Activated naive CD4-positive, alpha-beta T cell treated with anti-CD3 and anti-CD28 coated beads, Interleukin-2, amount 10 ng/mL, durations not matched to agents 7 days and 5 days (primary cell): ENCODE measurements at places on chromosomes 12 and 14.

DNA sequence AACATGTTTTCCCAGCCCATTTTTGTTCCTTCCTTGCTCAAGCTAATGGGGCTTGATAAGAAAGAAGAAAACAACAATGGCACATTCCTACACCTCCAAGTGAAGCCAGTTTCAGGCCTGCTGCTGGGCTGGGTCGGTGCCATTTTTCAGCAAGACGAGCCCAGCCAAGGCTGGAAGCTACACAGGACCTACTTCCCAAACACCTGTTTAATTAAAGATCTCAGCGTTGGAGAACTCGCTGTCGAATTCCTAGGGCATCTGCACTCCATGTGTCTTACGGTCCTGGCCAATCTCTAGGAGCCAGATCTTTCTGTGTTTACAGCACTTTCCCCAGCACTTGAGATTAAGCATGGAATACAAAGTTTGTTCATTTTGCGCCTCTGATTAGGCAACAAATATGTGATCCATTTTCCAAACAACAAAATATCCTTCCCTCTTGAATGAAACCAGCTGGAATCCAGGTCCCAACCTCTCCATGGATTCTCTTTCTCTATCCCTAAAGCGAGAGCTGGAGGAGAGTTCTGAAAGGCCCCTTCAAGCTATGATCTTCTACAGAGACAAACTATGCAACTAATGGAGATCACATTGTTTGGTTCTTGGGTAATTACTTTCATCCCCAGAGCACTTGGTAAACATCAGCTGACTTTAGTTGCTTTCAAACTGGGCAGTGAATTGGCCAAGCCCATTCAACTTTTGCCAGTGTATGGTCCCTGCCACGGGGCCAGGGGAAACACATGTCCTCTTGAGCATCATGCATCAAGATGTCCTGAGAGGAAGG lies 34.3 kb upstream of the TC2N start:
- DNase-seq = no peak

DNA sequence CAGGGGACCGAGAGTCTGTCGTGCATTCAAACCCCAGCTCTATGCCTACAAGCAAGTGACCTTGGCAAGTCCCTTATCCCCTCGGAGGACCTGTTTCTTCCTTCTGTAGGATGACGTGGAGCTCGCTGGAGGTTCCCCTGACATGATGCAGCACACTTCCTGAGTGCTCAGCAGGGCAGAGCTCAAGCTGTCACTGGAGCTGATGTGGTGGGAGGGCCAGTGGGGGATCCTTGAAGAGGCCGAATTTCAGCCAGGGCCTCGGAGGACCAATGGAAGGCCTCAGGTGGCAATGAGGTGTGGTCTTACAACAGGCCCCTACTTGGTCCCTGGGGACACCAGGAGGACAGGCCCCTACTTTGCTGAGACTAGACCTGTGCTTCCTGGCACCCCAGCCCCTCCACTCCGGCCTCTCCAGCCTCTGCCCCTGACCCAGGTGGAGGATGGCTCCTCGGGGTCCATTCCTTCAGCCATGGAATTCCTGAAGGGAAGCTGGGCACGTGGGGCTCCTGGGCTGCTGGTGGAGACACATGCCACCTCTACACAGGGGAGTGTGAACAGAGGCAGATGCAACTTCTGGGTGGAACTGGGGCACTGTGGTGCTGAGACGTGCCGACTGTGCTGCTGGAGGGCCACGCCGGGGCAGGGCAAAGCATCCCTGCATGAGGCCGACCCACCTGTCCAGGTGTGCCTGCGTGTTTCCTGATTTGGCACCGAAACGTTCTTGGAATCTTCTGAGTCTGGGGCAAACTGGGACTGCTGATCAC lies 18.7 kb upstream of the KIF26A start:
- DNase-seq = peak; percentile 19

- DNase-seq = no peak
Measured at GRCh38 chr12:46886541-46887041, 60.8 kb upstream of the SLC38A4 start.

- peak; percentile 33 for DNase-seq
Measured at GRCh38 chr14:103056322-103057027, 874 bp downstream of the CDC42BPB start.

DNA sequence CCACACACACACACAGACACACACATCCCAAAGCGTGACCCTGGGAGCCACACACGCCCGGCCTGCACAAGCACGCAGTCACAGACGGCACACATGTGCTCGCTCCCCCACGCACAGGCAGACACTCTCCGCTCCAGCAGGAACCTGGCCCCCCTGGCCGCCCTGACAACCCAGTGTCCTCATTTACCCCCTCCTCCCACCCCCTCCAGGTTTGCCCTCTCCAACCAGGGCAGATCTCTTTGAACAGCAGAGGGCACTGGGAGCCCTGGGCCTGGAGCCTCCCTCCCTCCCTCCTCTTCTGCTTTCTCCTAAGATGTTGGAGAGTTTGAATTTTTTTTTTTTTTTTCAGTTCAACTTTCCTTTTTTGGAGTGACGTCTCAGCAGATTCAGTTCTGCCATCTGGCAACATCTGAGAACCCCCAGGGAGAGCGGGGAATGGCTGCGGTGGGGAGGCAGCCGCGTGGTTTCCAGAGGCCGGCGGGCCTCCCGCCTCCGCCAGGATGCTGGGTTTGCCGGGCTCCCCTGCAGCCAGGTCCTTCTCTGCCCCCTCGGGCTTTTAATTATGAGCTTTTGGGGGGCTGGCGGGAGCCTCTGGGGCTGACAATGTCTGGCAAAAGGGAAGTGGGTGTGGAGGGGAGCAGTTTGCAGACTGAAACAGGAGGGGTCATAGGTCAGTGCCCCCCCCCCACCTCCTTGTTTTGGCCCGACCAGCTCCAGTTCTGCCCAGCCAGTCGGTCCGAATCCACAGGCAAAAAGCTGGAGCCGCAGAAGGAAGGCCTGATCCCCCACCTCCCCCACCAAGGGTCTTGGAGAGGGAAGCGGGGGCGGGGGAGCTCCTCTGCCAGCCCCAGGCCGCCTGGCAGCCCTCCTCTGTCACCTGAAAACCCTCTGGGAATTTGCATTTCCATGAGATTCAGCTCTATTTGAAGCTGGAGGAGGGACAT lies 1.3 kb upstream of the NCOR2 start:
- DNase-seq = peak; percentile 37

DNA sequence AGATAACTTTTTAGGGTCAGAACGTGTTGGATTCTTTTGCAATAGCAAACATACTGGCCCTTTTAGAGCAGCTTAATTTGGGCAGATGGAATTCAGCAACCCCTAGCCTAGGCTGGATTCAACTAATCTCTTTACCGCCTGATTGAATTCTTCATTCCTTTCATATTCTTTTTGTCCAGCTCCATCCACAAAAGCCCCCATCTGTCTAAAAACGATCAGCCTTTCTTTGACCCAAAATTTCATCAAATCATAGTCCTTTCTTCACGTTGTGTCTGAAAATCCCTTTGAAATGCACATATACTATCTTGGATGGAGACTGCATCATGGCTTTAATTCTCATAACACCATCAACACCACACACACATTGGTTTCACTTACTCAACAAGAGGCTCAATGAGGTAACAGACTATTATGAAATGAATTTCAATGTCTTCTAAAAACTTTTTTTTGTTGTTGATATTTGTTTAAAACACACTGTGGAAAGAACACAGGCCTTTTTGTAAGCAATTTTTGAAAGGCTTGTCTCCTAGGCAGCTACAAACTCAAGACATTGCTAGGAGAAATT lies 128.0 kb upstream of the EEA1 start:
- DNase-seq = no peak

GRCh38 chr14:91113829-91114078 lies at the start of gene DGLUCY:
Gene DGLUCY, plus strand, starts transcription at chr14:91114073. Its CDS starts 46,222 bp downstream, at chr14:91160295.
- no peak for DNase-seq

GRCh38 chr14:56081139-56081538 lies 37.1 kb upstream of the PELI2 start:
- no peak for DNase-seq

DNA sequence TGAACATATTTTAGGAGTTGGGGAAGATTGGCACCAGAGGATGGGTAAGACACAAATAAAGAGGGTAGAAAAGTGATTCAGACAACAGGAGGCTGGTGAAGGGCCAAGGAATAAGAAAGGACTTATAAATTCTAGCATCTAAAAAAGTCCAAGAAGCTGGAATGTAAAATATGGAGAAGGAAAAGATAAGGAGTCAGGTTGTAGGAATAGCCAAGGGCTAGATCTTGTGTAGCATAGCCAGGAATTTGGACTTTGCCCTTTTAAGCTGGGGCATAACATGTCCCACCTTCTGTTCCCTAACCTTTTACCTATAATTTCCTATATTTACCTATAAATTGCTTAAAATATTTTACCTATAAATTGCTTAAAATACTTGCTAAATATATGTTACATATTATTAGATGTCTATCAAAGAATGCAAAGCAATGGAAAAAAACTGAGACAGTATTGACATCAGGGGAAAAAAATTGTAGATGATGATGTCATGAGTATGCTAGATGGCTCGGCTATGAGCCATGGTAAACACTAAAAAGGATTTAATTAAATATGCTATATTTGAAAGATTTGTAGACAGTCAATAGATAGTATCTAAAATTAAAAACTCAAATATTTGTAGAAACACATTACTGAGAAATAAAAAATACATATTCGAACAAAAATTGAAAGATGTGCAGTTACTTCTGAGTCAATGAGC lies 99.7 kb upstream of the PLEKHG7 start:
- no peak for DNase-seq

- DNase-seq = peak; percentile 33
Measured at GRCh38 chr14:67815573-67816225, 691 bp downstream of the ZFYVE26 start.

DNA sequence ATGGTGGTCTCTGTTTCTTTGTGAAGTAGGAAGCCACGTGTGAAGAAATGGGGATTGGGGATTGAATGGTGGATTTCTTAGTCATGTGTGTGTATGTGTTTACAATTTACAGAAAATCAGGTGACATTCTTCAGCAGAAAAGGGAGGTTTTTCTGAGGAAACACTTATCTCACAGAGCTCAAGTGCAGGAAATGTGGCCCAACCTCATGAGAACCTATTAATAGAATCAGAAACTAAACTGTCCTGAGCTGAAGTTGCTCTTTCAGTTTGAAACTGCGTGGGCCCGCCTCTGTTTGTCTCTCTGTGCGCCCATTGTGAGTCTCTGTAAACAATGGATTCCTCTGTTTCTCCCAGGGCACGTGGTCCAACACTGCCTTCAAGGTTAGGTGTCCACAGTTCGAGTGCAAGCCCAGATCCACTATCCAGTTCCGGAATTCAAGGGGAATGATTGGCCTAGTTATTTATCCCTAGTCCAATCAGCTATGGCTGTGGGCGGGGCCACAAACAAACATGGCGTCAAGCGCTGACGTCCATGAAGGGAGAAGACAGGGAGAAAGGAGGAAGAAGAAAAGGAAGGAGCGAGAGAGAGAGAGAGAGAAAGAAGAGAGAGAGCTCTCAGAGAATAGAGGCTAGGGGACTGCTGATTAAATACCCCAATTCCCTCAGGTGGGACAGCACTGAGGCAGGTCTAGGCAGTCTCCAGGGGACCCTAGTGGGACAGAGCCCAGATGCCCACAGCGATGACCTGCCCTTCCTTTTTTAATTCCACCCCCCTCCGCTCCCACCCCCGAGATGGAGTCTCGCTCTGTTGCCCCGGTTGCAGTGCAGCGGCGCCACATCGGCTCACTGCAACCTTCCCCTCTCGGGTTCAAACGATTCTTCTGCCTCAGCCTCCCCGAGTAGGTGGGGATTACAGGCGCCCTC lies 31.4 kb upstream of the C12orf76 start:
- DNase-seq = peak; percentile 88

- DNase-seq = no peak
Measured at GRCh38 chr14:22387776-22388241, 201.2 kb downstream of the DAD1 start.

- DNase-seq = no peak
Measured at GRCh38 chr12:123987022-123987421, 14.0 kb downstream of the ZNF664 start.

GRCh38 chr14:31990183-31990857 lies 86.8 kb upstream of the ARHGAP5 start:
- no peak for DNase-seq

- DNase-seq = no peak
Measured at GRCh38 chr12:63809566-63809965, 29.9 kb downstream of the RXYLT1 start.

- no peak for DNase-seq
Measured at GRCh38 chr12:60112063-60112462, 516.2 kb downstream of the SLC16A7 start.

DNA sequence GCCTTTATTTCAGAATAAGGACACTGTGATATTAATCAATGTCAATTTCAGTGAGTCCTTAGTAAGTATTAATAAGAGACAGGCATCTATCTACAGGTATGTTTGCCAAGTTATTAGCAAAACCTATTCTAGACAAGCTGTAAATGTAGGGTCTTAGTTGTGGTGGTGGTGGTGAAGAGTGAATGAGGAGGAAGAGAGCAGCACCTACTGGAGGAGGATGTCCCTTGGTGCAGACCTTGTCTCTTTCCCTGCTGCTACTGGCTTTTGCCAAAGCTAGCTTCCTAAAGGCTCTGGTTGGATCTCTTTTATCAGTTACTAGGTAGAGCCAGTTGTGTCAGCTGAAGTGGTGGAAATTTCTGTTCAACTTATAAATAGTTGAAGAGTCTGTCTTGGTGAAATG lies 304.8 kb upstream of the ATP2B1 start:
- no peak for DNase-seq

GRCh38 chr12:11958221-11959091 lies 112.3 kb upstream of the BCL2L14 start:
- DNase-seq = peak; percentile 52

- DNase-seq = no peak
Measured at GRCh38 chr12:114275932-114276785, 129.8 kb downstream of the TBX5 start.
